ENCODE measurements at places on chromosomes 1 and 21.

DNA sequence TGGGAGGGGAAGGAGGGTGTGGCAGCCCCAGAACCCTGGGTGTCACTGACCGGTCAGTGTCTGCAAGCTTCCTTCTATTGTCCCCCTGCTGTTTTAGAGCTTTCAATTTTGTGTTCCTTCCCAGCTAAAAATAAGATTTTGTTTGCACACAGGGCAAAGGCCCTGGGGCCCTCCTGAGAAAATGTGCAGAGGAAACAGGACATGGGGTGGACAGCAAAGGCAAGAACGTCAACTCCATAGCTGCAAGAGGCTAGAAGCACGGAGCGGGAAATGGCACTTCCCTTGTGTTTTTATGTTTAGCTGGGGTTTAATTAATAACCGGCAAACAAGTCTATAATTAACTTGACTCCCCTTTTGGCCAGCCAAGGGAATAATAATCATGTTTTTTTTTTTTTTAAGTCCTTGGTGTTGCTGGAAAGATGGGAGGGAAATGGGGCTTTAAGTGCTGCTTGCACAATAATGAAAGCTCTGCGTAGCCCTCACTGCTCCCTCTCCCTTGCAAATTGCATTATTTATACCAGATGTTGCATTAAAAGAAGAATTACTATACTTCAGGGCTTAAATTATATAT lies 261.4 kb upstream of the USP24 start:
- no peak for DNase-seq

DNA sequence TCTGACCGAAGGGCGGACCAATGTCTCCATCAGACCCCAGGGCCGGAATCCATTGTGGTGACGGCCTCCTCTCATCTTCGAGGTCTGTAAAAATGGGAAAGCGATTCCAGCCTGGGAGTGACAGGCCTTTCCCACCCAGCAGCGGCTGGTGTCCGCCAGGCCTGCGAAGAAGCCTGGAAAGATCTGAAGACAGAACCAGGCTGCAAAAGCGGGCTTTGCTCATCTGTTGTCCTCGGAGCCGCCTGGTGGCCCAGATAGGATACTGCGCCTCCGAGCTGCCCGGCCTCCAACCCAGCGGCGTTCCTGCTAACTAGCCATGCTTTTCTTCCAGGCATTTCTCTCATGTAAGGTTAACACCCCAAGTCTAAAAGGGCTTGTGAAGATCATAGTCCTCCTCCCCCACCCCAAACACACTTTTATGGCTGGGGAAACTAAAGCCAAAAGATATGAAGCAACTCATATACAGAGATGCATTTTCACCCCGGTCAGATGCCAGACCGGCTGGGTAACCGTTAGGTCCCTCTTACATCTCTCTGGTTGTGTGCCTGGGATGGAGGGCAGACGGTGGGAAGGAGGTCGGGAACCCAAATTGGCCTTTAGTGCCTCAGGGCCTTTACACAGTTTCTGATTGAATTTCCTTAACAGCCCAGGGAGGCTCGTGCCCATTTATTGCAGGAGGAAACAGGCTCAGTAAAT lies 1.9 kb upstream of the DHRS3 start:
- DNase-seq, result peak; percentile 88

- no peak for DNase-seq
Measured at GRCh38 chr1:201276891-201277290, 6.4 kb upstream of the PKP1 start.

DNA sequence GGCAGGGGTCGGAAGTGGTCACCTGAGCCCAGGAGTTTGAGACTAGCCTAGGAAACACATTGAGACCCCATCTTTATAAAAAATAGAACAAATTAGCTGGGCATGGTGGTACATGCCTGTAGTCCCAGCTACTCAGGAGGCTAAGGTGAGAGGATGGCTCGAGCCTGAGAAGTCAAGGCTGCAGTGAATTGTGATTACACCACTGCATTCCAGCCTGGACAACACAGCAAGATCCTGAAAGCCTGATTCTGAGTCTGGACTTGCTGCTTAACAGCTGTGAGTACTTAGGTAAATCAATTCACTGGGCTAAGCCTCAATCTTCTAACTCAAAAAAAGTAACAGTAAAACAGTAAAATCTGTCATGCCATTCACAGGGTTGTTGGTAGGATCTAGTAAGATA lies 4.9 kb downstream of the TRAPPC3 start:
- DNase-seq, result no peak

DNA sequence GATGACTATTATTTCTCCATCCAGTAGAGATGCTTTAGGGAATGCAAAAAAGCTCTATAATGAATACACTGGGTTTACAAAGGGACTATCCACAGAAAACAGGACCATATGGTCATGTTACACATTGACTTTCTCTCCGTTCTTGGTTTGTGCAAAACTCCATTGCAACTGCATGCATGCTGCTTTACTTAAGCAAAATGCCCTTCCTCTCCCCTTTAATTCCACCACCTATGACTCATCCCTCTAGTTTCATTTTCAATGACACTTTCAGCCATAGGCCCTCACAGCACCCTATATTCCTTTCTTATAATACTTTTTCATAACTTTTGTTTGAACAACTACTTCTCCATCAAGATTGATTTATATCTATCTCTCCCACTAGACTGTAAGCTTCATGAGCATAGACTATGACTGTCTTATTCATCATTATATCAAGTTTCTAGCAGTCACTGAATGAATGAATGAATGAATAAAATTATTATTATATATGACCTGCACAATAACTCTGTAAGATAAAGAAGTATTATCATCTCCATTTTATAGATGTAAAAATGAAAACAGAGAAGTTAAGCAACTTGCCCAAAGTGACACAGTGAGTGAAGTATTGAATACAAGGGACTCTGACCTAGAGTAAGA lies 248.9 kb downstream of the PLPP3 start:
- peak; percentile 83 for DNase-seq

GRCh38 chr21:35510957-35511695 lies 462.0 kb upstream of the RUNX1 start:
- DNase-seq, result peak; percentile 41

- no peak for DNase-seq
Measured at GRCh38 chr1:99086057-99086456, 81.4 kb upstream of the PLPPR5 start.

GRCh38 chr21:38820471-38821239 lies 14.9 kb downstream of the ETS2 start:
- DNase-seq, result peak; percentile 44

GRCh38 chr1:100076744-100077143 lies 56.0 kb downstream of the SASS6 start:
- no peak for DNase-seq

DNA sequence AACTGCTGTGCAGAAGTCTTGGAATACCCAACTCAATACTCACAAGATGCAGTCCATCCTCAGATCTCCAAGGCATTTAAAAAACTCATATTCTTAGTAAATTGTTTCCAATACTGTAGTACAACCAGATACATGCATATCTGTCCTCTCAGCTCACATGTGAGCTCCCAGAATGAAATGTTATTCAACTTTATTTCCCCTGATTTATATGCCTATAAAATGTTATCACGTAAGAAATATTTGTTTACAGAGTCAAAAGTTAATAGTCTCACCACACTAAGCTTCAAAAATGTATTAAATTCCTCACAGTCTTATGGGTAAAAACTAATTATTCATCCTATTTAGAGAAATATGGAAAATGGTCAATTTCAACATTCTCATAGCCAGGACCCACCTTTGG lies 56.6 kb downstream of the LTN1 start:
- no peak for DNase-seq

GRCh38 chr1:103788377-103788776 lies 38.7 kb downstream of the AMY1C start:
- peak; percentile 1 for DNase-seq

DNA sequence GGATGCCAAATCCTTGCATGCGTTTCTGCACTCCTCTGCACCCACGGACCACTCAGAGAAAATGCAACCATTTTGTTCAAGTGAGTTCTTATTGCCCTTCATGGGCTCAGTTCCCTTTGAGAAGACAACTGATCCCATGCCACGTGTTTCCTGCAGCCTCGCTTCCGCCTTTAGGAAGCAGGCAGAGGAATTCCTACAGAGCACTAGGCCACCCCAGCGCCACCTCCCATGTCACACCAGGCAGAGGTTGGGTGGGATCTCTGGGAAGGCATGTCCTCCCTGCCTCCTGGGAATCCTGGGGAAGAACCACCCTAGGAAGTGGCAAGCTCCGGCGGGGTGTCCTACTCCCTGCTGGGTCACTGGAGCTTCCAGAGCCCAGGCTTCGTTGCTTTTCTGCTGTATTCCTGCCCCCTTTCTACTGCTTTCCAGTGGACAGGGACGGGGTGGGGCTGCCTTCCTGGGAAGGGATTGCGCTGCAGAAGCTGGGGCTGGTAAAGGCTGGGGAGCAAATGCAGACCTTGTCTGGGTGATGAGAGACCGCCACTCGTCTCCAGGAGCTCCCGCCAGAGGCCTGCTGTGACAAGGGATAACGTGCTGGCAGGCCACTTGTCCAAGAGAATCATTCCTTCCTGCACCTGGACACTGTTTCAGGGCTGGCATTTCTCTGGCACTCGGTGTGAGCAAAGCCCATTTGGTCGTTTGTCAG lies 478.2 kb upstream of the VAMP3 start:
- no peak for DNase-seq

- DNase-seq, result no peak
Measured at GRCh38 chr21:42701706-42702456, 48.5 kb downstream of the PDE9A start.

DNA sequence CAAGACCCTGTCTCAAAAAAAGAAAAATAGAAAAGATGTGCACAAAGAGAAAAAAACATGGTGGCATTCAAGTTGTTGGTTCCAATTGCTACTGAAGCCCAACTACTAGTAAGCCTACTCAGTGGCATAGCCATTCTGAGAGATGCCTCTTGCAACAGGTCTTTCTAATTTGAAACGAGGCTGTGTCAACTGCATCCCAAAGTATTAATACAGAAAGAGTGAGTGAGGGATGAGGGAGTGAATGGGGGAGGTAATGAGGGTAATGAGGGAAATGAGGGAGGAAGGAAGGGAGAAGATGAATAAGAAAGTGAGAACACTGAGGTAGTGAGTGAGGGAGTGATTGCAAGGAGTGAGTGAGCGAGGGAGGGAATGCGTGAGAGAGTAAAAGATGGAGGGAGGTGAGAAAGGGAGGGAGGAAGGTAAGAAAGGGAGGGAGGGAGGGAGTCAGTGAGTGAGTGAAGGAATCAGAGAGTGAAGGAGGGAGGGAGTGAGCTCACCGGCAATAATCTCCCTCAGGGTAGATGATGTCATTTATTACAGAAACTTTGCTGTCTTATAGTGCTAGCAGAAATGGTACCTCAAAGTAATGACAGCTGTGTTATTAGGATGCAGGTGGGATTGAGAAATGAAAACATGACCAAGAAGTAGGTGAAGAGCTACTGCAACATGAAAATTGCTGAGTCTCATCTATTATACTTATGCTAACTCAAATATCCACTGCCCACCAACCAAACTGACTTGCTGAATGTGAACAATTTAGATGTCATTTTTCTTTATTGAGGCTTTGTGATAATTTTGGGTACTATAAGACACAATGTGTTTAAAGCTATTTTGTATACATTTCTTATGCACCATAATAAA lies 75.6 kb upstream of the ADAM30 start:
- DNase-seq, result no peak

DNA sequence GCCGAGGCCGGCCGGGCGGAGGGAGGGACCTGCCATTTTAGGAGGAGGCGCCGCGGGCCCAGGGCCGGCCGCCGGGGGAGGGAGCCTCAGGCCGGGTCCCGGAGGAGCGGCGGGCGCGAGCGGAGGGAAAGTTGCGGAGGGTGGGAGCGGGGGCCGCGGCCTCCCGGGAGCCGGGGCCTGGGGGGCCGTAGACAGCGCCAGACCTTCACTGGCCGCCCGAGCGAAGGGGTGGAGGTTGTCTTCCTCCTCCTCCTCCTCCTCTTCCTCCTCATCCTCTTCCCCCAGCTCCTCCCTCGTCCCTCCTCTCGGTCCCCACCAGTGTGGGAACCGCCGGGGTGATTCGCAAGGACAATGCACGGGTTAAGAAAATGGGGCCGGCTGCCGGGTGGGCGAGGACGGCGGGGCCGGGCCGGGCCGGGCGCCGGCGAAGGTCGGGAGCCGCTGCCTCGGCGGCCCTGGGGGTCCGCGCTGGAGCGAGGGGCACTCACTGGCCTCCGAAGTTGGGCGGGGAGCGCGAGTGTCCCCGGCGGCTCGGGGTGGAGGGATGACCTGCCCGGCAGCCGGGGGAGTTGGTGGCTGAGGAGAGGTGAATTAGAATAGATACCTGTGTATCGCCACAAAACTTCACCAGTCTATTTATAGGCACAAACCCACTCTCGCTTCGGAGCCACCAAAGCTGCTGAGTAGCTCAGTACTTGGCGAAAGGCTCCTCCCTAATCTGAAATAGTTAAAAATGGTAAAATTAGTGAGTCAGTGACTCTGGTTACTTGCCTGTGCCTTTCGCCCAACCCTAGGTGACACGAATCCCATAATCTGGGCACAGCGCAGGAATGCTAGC lies 1.3 kb downstream of the DYRK1A start:
- peak; percentile 53 for DNase-seq

GRCh38 chr1:28927648-28928313 lies 13.4 kb downstream of the EPB41 start:
- no peak for DNase-seq

GRCh38 chr1:236269439-236269838 lies 12.3 kb downstream of the ERO1B start:
- no peak for DNase-seq

DNA sequence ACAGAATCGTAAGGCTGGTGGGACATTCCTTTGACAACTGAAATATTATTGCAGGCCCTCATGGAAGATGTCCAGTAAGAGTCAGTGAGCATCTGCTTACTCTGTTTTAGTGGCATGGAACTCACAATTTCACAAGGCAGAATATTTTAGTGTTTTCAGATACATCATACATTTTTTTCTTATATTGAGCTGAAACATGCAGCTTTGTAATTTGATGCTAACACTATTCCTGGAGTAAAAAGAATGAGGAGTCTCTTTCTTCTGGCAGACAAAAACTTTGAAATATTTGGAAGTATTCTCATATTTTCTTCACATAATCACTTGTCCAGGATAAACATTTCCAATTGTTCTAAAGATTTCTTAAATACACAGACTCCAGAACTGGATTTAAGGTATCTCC lies 17.7 kb downstream of the CLDN17 start:
- no peak for DNase-seq

DNA sequence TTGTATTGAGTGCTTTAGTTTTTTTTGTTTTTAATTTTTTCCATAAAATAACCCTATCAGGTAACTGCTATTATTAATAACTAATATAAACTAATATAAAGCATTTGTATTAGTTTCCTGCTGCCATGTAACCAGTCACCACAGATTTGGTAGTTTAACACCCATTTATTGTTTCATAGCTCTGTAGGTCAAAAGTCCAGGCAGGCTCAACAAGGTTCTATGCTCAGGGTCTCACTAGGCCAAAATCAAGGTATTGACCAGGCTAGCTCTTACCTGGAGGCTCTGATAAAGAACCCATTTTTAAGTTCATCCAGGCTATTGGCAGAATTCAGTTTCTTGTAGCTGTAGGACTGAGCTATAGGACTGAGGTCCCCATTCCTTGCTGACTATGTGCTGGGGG lies 189.4 kb downstream of the DAB1 start:
- no peak for DNase-seq
